ENCODE measurements at places on chromosomes 5 and 9.
A peak's percentile ranks its signal among the peaks of the same experiment; 100 is the strongest.

- DNase-seq, result no peak
Observed at GRCh38 chr5:17455942-17456341, 42.1 kb upstream of the TAF11L2 start.

DNA sequence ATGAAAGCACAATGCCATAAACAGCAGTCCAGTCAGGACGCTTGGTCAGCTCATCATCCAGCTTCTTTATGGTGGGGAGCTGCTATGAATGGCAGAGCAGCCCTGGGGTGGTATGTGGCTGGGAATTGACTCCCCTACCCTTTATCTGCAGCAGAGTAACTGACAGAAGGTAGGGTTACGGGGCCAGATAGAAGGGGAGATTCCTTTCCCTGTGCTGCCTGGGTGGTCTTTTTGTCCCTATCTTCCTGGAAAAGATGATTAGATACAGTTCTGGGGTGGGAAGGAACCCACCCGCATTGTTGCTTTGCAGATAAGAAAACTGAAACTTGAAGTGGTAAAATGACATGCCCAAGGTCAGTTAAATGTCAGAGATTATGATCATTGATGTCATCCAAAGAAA is 405.5 kb downstream of the ARHGEF28 start:
- no peak for DNase-seq

DNA sequence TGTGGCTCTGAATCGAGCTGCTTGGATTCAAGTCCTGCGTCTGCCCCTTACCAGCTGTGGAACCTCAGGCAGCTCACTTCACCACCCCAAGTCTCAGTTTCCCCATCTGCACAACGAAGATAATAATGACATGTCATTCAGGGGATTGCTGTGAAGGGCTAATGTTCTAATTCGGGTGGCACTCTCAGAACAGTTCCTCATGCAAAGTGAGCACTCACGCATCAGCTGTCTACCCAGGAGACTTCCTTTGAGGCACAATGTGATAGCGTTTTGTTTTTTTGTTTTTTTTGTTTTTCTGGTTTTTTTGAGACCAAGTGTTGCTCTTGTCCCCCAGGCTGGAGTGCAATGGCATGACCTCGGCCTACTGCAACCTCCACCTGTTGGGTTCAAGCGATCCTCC is 56.4 kb downstream of the NTNG2 start:
- no peak for DNase-seq

GRCh38 chr9:5949103-5949699 is 58.5 kb downstream of the MLANA start:
- DNase-seq, result no peak

GRCh38 chr5:1282131-1282992 is 12.5 kb downstream of the TERT start:
- no peak for DNase-seq

- DNase-seq, result no peak
Observed at GRCh38 chr9:126223798-126224531, 102.7 kb upstream of the MVB12B start.

GRCh38 chr5:160743027-160743426 is 109.0 kb downstream of the ATP10B start:
- DNase-seq, result no peak

GRCh38 chr9:13863112-13863511 is 450.8 kb downstream of the NFIB start:
- DNase-seq, result no peak

DNA sequence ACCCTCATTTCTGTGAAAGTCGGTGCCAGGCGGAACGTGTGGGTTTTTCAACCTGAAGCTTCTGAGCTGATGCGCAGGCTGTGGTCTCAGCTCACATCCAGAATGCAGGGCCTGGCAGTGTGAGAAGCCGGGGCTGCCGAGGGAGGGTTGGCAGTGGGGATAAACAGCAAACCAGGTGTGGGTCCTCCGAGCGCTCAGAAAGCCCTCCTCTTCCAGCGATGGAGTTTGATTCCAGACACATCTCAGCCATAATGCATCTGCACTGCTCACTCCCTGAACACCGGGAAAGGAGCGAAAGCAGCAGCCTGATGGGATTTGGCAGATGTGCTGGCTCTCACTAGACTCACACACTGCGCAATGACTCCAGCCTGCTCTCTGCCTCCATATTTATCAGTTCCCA is 280.1 kb downstream of the HSPA4 start:
- no peak for DNase-seq

GRCh38 chr9:105425816-105426433 is 21.9 kb upstream of the FSD1L start:
- DNase-seq, result peak; percentile 33

GRCh38 chr9:27117489-27118135 is 8.6 kb downstream of the TEK start:
- DNase-seq, result peak; percentile 35

DNA sequence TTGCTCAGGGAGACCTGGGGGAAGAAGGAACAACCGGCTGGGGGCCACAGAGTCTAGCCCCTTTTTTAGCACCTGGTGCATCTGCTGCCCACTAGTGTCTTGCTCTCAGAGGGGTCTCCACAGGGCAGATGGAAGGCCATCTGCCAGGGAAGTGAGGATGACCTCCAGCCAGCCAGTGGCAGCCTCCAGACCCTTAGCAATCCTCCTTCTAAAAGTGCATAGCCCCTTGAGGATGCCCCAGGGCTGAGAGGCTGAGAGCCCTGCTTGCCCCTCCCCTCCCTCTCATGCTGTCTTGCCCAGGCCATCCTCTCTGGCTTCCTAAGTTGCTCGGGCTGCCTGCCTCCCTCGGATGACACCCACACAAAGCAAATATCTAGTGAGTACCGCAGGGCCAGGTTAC is 81.5 kb upstream of the PANK3 start:
- DNase-seq, result no peak

DNA sequence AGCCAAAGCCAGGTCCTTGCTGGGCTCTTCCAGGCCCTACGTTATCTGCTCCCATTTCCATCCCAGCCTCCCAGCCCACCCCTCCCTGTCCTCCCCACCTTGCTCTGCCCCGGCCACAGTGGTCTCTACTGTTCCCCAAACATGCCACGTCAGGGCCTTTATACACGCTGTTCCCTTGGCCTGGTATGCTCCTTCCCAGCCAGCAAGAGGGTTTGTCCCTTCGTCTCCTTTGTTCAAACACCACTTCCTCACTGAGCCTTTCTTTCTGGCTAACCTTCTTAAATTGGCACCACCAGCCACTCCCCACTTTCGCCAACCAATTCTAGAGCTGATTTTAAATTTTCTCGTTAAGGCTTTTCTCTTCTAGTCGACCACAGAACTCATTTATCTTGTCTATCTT is 9.8 kb downstream of the SH2D3C start:
- DNase-seq, result no peak

DNA sequence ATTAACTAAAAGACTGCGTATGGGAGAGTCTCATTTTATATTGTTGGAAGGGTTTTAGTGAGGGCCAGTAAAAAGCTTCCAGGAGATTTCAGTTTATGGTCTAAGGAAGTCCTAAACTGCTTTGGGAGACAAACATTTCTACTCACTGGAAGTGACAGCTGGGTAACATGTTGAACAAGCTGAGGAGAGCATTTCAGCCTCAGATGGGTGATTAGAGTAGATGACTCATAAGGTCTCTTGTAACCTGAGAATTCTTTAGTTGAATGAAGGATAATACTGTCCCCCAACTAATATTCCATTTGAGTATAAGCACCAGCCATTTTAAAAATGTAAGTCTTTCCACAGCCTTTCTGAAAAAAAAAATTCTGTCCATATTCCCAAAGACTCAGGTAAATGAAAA is 218.0 kb upstream of the C9orf72 start:
- peak; percentile 6 for DNase-seq

GRCh38 chr5:141100243-141100805 is at the start of gene PCDHB3:
Gene PCDHB3 (plus strand): TSS chr5:141100473. CDS start chr5:141100650, 177 bp downstream.
- DNase-seq, result peak; percentile 75

- DNase-seq, result no peak
Observed at GRCh38 chr5:122921826-122922225, 76.4 kb downstream of the SNX24 start.

DNA sequence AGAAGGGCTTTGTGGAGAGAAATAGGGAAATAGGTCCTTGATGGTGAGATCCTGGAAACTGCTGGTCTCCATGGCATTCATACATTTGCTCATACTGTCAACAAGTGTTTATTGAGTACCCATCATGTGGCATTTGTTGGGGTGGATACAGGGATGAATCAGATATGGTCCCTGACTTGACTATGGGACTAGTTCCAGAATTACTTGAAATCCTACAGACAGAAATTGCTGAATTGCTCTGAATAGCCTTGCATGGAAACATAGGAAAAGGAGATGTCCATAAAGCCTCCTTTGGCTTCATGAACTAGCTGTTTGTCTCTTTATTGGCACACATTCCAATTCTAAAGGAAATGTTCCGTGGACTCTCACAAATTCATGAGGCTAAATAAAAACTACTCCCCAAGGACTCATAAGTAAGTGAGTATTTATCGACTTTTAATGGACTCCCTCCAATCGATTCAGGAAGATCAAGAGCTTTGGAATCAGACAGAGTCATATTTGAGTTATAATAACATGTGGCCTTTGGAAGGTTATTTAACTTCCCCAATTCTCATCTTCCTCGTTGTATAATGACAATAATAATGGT is 122.4 kb upstream of the C6 start:
- DNase-seq, result no peak

DNA sequence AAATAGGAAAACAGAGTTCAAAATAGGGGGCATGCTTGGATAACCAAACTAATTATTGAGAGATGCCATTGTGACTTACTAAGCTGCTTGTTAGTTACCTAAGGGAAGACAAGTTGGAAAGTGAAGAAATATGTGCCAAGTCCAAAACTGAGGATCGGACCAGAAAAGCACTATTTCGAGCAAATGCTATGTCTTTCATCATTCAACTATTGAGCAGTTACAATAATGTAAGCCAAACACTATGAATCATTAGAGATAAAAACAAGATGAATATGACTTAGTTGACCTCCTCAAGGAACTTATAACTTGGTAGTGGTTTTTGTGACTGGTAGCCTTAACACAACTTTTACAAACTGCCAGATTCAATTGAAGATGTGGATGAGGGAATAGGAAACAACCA is 240.6 kb upstream of the MPDZ start:
- DNase-seq, result no peak

- no peak for DNase-seq
Observed at GRCh38 chr9:116320290-116320689, 166.7 kb downstream of the PAPPA start.

GRCh38 chr5:172788771-172789686 is 18.0 kb upstream of the DUSP1 start:
- DNase-seq, result no peak

GRCh38 chr9:132543251-132543650 is 39.2 kb upstream of the BARHL1 start:
- no peak for DNase-seq

DNA sequence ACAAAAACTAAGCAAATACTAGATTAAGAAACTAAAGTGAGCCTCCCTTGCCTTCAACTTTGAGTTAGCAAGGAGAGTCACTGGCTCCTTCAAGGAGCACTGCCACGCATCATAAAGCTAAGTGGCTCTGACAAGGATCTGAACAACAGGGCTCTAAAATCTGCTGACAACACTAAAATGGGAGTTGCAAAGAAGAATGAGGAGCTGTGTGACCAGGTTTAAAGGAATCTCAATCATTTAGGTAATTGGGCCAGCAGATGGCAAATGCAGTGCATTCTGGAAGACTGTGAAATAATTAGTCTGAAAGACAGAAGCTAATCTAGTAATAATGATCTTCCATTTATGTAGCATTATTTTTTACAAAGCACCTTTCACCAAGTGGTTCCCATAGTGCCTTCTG is 297.0 kb upstream of the TAS2R1 start:
- DNase-seq, result no peak

DNA sequence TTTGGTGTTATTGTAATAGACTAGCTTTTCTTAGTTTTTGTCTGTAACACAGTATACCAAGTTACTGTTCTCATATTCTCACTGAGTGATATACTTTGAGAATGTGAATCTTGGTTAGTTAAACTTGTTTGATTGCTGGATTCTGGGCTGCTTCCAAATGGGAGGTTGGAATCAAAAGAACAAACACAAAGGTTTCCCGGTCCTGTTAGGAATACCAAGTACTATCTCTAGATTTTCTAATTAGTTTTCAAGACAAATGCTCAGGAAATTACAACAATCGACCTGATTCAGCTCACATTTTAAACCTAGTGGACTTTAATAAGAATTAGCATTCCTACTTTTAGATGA is 244.3 kb downstream of the CSNK1G3 start:
- DNase-seq, result no peak

GRCh38 chr5:36264202-36264760 is 22.6 kb upstream of the NADK2 start:
- no peak for DNase-seq

GRCh38 chr5:43152946-43153345 is 32.2 kb downstream of the ZNF131 start:
- no peak for DNase-seq

GRCh38 chr5:54700986-54701578 is 183.5 kb downstream of the SNX18 start:
- peak; percentile 35 for DNase-seq

DNA sequence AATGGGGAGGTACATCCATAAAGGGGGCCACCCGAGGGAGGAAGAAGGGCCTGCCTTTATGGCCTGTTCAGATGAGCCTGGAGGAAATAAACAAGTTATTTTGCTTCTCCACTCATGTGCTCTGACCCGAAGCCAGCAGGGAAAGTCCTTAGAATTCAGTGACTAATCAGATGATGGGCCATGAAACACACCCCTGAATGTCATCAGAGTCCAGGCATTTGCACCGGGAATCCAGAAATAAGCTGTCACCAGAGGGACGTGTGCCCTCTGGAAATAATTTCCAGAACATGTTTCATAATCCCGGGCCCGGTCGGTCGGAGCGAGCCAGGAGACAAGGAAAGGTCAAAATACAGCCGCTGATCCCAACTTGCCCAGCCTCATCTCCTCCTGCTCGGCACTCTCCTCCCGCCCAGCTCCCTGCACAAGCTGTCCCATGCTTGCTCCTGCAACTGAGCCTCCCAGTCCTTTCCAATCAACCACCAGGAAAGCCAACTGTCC is 73.6 kb upstream of the ZNF622 start:
- DNase-seq, result peak; percentile 78

GRCh38 chr9:113152699-113153098 is 1.9 kb downstream of the SLC31A2 start:
- DNase-seq, result no peak
